H7 (cell line): ENCODE measurements at places on chromosomes 12 and 14.

- no peak for DNase-seq
Measured at GRCh38 chr12:84723988-84724387, 188.6 kb downstream of the SLC6A15 start.

DNA sequence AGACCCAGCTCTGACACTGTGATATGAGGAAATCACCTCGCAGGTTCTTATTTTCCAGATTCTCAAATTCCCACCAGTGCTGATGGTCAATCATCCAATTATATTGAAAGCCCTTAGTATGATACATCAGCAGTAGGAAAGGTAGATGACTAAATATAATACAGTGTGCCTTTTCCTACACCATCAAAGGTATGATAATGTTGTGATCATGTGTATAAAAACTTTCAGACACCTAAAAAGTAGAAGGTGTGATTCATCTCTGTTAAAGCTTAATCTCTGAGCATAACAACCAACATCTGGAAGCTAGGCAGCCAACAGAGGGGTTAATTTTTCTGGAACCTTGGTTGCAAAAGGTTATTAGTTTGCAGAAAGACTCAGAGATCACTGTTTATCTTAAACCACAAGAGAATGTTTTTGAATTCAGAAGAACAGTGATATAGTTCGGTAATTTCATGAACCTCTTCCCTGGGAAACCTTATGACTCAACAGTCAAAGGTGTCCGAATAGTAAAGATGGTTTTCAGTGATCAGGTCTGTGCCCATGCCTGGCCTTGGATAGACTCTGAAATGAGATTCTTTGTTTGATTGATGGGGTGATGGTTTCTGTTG lies 122.5 kb downstream of the ETV6 start:
- no peak for DNase-seq

- no peak for DNase-seq
Measured at GRCh38 chr12:14157088-14157747, 175.8 kb upstream of the GRIN2B start.

DNA sequence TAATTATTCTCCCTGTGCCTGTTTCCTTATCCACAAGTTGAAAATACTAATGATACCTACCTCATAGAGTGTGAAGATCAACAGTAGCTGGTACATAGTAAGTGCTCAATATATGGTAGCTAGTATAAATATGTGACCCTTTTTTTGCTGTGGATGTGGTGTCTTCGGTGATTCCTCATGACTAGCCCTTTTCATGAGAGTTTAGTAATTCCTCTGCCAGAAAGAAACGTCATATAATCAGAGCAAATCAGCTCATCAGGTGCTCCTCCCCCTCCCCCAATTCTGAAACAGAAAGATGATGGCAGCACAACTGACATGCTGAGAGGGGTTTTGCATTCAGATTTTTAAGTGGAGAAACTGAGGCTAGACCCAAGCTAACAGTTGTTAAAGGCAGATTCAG lies 210.8 kb downstream of the SLC41A2 start:
- no peak for DNase-seq

DNA sequence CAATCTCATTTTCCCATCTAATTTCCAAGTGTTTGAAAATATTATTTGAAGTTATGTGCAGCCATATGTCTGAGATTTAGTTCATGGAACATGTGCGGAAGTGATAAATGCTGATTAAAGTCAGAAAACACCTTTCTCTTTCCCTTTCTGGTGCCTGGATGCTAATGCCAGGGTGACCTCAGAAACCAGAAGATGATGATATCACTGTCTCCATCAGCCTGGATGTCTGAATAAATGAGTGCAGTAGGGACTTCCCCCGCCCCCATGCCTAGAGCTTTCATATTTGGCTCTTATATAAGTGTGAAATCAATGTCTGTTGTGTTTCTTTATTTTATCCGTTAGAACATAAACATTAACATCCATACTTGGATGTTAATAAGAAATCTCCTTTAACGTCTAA lies 261.9 kb upstream of the LRIG3 start:
- no peak for DNase-seq

DNA sequence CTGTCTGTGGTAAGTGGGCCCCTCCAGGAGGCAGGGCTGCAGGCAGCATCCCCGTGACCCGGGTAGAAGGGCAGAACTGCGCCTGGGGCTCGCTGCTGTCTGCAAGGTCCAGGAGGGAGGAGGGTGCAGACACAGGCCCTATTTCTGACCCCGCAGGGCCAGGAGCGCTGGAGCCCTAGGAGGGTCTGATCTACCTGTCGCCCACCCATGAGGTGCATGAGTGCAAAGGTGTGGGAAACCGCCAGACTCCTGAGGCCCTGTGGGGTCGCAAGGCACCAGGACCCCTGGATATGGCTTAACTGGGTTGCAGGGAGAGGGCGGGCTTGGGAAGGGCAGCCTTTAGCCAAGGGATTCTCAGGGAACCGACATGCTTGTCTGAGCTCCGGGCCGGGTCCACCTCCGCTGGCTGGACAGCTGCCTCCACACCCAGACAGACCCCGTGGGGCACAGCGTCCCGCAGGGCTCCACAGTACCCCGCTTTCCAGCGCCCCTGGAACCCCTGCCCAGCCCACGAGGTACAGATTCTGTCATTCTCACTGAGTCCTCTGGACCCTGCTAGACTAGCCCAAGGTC lies 72.9 kb upstream of the TSPAN11 start:
- no peak for DNase-seq

- DNase-seq: no peak
Measured at GRCh38 chr12:54172168-54172567, 16.6 kb downstream of the SMUG1 start.

DNA sequence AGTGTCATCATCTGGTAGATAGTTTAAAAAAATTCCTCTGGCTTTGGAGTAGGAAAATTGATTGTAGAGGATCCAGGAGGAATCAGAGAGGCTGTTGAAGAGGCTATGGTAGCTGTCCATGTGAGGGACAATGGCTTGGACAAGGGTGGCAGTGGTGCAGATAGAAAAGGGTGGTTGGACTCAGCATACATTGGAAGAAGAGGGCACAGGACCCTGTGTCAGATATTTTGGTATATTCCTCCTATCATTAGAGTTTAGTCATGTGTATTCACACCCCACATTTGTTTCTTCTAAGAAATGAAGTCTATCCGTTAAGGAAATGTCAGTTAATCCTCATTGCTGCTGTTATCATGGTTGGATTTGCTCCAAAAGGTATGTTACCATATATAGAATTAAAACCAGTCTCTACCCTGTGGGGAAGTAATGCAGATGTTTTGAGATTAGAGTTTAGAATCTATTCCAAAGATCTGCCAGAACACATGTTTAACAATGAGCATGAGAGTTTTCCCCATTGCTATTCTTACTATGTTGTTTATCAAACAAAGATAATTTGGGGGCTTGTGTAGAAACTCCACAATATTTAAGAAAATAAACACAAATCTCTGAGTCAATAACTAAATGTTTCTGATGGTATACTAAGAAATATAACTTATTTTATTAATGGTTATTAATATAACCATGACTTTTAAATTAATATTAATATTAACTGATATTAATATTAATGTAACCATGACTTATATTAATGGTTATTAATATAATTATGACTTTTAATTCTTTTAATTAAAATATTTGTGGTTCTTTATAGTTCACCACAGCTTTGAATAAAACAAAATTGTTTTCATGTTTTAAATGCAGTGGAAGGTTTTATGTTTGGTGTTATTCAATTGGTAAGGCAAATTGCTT lies 80.9 kb downstream of the CRADD start:
- no peak for DNase-seq

DNA sequence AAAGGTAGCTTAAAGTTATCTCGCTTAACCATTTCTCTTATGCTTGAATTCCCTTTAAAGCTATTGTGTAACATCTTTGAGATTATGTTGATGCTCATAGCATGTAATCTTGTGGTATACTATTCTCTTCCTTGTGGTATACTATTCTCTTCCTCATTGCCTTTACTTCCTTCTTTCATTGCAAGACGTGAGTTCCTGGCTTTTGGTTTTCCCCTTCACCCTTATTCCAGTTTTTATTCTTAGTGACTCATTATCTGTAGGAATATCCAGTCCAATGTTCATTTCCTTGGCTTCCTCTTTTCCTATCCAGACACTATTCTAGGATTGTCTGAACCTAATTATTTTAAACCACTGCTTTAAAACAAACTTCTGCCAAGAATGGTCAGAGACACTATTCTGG lies 564.0 kb downstream of the CCER1 start:
- no peak for DNase-seq

DNA sequence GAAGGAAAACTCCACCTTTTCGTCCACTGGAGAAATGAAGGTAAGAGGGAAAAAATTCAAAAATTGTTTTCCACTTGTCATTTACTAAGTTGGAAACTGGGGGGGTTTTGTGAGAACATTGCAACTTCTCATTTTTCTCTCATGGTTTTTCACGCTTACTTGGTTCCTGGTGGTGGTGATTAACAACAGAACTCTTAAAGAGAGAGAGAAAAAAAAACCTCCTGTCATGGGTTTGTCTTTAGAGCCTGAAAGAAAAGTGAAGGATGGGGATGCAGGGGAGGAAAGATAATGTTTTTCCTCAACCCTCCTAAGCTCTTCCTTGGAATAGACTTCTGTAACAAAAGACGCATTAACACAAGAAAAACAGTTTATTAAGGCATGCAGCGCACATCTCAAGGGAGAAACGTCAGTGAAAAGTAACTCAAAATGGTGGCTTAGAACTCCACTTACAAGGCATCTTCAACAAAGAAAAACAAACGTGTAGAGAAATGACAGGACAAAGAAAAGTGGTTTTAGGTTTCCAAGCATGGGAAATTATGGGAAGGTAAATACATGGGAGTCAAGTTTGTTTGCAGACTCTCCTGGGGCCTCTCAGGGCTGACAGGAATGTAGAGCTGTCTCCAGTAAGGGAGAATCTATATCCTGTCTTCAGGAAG lies 81.9 kb upstream of the ATF7IP start:
- peak; percentile 69 for DNase-seq

- no peak for DNase-seq
Measured at GRCh38 chr14:99690636-99691035, 6.5 kb downstream of the CYP46A1 start.

DNA sequence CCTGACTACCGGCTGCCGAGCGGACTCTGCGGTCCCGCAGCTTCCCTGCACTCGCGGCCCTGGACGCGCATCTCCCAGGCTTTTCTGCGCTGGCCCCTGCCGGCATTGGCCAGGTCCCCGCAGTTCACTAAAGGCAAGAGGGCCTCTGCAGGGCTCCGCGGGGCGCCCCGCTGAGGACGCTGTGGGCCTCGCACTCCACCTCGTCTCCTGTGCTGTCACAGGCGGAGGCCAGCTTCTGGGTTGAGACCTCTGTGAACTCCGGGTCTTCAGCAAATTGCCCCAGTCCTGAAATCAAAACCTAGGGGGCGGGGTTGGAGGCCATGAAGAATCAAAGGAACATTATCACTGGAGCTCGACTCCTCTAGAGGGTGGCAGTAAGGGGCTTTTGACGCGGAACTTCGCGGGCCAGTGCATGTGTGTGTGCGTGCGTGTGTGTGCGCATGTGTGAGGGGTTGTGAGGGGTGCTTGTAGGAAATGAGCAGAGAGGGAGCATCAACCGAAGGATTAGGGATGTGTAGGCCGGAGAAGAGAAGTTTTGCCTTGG lies 68.5 kb upstream of the CAPRIN2 start:
- DNase-seq: peak; percentile 79

GRCh38 chr12:42217656-42218055 lies 20.4 kb downstream of the YAF2 start:
- no peak for DNase-seq

DNA sequence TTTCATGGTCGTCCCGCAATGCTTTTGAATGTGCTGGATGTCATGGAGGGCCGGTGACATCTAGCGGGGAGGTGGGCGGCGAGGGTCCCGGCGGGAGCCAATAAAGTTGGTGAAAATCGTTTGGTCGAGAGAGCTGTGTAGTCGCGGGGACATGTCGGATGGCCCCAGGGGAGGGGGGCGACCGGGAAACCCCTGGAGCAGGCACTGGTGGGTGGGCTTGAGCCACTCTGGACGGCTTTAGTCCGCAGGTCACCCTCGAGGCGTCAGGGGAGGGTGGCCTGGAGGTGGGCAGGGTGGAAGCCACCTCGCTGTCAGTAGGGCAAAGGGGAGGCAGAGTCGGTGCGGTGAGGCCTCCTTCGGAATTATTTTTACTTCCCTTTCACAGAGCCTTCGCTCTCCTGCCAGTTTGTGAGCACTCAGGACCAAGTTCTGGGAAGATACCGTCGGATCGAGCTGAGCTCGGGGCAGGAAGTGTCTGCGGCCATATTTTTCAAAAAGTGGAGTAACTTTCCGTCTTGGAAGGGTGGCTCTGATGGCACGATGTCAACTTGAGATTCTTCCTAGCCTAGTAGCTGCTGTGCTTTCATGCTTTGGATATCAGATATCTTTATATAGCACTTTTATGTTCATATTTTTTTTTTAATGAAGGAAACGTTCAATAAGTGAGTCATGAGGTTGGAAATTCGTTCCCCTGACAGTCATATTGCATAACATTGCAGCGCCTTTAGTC lies 28.2 kb downstream of the WBP11 start:
- peak; percentile 69 for DNase-seq

DNA sequence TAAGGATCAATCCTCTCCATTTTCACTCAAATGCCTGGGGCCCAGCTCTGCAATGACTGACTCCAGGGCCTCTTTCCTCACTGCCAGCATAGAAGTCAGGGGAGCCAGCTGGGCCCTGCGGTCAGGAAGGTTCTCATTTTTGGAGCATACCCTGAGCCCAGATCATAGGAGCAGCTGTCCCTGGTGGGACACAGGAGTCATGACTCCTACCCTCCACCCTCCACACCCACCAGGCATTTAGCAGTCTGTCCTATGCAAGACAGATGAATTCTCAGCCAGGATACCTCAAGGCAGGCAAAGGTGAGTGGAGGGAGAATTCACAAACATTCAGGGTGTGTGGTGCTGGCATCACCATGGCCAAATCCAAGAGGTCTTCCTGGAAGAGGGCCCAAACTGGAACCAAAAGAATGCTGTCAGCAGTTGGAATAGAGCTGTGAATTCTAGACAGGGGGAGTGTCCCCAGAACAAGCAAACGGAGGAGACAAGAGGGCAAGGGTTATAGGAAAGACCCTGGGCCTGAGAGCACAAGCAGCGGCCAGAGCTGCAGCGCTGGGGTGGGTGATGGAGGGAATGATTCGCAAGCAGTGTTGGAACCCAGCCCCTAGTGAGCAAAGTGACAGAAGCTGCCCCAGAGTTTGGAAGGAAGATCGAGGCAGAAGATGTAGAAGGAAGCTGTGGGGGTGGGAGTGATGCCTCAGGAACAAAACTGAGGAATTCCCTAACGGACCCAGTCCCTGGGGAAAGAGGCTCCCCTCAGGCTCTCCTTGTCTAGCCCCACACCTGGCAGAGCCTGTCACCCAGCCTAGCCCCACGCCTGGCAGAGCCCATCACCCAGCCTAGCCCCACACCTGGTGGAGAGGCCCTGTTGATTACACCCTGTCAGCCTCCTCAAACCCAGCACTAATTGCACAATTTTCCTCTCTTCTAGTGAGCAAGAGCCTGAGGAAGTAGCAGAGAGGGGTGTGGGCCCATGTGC lies 4.5 kb upstream of the REM2 start:
- DNase-seq: peak; percentile 14

- peak; percentile 52 for DNase-seq
Measured at GRCh38 chr12:104057771-104058197, 6.5 kb upstream of the HCFC2 start.

GRCh38 chr12:103908877-103909276 lies 21.3 kb upstream of the HSP90B1 start:
- no peak for DNase-seq
